ENCODE measurements at places on chromosomes 5 and 9. TPM values are rescaled to one million over a fixed set of nuclear protein-coding genes. Genes with fewer than 3 reads are reported as not detected.
A peak's percentile ranks its signal among the peaks of the same experiment; 100 is the strongest.

Gene ACOT12
- not detected for total RNA-seq

Gene SCGB3A2
- total RNA-seq: not detected

Gene WWC1
- total RNA-seq: 17.9 TPM

- H3K27me3 ChIP-seq: no peaks in the 10 kb centered on the region
- peak; percentile 18 for DNase-seq
- no peak overlapping the region for H3K4me3 ChIP-seq
- H3K36me3 ChIP-seq: no peaks in the 10 kb centered on the region
- no peak overlapping the region for H3K27ac ChIP-seq
Measured at GRCh38 chr5:132180134-132180745, 47.4 kb downstream of the P4HA2 start.

- no peak overlapping the region for H3K4me3 ChIP-seq
- H3K4me1 ChIP-seq: no peaks in the 10 kb centered on the region
- H3K36me3 ChIP-seq: no peaks in the 10 kb centered on the region
- H3K27ac ChIP-seq: no peak overlapping the region
Measured at GRCh38 chr5:41843456-41844370, 26.5 kb downstream of the OXCT1 start.

- H3K27ac ChIP-seq: no peak overlapping the region
- H3K4me3 ChIP-seq: no peak overlapping the region
- no peaks in the 10 kb centered on the region for H3K36me3 ChIP-seq
- no peaks in the 10 kb centered on the region for H3K4me1 ChIP-seq
Measured at GRCh38 chr5:170403675-170404074, 14.5 kb upstream of the KCNMB1 start.

- no peak overlapping the region for H3K27ac ChIP-seq
- H3K4me1 ChIP-seq: no peaks in the 10 kb centered on the region
- DNase-seq: no peak
Measured at GRCh38 chr5:88691945-88692868, 190.8 kb downstream of the MEF2C start.

GRCh38 chr5:178515776-178516503 is 74.3 kb downstream of the COL23A1 start:
- H3K27me3 ChIP-seq: peaks cover 3% of the 10 kb centered on the region
- H3K4me3 ChIP-seq: no peak overlapping the region
- DNase-seq: no peak
- no peak overlapping the region for H3K27ac ChIP-seq
- H3K36me3 ChIP-seq: no peaks in the 10 kb centered on the region
- H3K4me1 ChIP-seq: no peaks in the 10 kb centered on the region

GRCh38 chr5:132203464-132203818 is 24.2 kb downstream of the P4HA2 start:
- no peak overlapping the region for H3K4me3 ChIP-seq
- no peaks in the 10 kb centered on the region for H3K4me1 ChIP-seq
- no peak overlapping the region for H3K27ac ChIP-seq
- no peaks in the 10 kb centered on the region for H3K27me3 ChIP-seq

DNA sequence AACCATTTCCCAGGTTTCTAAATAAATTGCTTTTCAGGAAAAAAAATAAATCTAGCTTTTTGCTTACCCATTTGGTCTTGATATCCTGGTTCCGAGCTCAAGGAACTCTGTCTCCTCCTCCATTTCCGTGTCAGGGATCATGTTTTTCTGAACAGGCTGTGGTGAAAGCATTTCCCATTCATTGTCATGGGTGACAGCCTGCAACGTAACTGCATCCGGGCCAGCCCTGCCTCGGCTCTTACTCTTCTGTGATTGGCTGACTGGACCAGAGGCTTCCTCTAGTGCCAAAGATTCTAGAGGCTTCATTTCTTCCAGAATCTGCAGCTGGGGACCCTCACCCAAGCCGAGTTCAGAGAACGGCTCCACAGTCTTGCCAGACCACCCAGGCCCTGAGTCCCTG is 61.0 kb upstream of the PCA3 start:
- no peak overlapping the region for H3K27ac ChIP-seq
- H3K4me3 ChIP-seq: no peak overlapping the region
- peaks cover 8% of the 10 kb centered on the region for H3K27me3 ChIP-seq
- no peaks in the 10 kb centered on the region for H3K4me1 ChIP-seq

GRCh38 chr5:109455598-109456096 is 45.9 kb upstream of the PJA2 start:
- H3K4me1 ChIP-seq: no peaks in the 10 kb centered on the region
- peak; percentile 11 for DNase-seq
- peaks cover under 1% of the 10 kb centered on the region for H3K27me3 ChIP-seq
- no peak overlapping the region for H3K27ac ChIP-seq
- H3K4me3 ChIP-seq: no peak overlapping the region
